ENCODE measurements at places on chromosomes 6 and 20.

GRCh38 chr6:41895300-41896233, at the start of gene USP49:
TSS of gene USP49 (minus strand) at chr6:41895375. CDS start at chr6:41806983, 88,392 bp downstream.
- peak; percentile 88 for DNase-seq

GRCh38 chr6:15595461-15596173, 67.2 kb downstream of the DTNBP1 start:
- DNase-seq: no peak

GRCh38 chr6:131101911-131102680, 33.2 kb upstream of the AKAP7 start:
- DNase-seq: no peak

DNA sequence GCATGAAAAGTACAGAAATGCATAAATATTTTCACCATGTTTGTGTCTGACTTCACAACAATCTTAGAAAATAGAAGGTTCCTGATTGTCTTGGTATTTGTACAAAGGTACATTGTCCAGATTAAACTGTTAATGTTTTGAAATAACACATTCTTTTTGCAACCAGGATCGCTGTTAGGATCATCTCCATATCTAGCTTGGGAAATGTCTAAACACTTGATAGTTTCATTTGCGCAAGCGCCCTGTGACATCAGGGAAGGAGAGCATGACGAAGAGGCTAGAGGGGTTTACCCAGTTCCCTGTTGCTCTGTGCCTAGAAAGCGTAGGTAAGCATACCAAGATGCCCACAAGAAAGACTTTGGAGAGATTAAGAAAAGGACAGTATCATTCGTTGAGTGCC, 19.4 kb downstream of the ALDH8A1 start:
- DNase-seq: no peak

GRCh38 chr6:121677571-121677970, 242.1 kb downstream of the GJA1 start:
- DNase-seq: no peak

DNA sequence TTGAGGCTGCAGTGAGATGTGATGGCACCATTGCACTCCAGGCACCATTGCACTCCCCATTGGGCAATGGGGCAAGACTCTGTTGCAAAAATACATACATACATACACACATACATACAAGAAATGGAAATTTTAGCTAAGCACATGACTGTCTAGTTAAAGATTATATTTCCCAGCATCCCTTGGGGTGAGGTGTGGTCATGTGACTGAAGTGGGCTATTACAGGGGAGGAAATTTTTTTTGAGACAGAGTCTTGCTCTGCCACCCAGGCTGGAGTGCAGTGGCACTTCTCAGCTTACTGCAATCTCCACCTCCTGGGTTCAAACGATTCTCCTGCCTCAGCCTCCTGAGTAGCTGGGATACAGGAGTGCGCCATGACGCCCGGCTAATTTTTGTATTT, 32.0 kb upstream of the HMGA1 start:
- DNase-seq: no peak

DNA sequence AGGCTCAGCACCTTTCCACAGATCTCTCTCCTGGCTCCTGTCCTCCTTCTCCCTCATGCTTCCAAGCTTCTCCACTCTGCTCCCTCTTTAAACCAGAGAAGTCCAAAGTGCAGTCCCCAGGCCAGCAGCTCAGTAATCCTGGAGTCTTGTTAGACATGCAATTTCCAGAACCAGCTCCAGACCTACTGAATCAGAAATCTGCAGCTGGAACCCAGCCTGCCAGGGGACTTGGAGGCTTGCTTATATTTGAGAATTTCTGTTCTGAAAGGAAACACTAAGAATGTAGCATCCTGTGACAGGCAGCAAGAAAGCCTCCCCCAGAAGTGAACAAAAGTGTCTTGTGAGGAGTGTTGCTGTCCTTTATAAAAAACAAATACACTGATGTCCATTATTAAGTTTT, 438.1 kb downstream of the BCKDHB start:
- no peak for DNase-seq

GRCh38 chr6:53290537-53291510, 57.9 kb downstream of the ELOVL5 start:
- no peak for DNase-seq

GRCh38 chr6:39884696-39885095, 49.6 kb downstream of the MOCS1 start:
- no peak for DNase-seq

GRCh38 chr6:26161322-26161721, 74.1 kb downstream of the HFE start:
- DNase-seq: no peak

DNA sequence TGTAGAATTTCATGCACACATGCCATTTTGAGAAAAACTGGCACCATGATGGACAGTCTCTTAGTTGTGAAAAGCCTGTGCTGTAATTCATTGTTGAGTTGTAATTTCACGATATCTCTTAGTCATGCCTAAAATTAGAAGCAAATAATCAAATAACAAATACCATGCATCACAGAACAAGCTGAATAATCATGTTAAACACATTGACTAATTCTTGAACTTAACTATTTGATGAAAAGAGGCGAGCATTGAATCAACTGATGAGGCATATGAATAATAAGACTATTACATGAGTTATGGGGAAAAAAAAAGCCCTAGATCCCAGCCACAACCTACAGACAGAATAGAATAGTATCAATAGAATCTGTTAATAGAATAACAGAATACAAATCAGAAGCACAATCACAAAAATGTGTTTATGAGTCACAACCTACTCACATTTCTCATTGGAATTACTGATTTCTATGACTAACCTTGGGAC, 14.2 kb upstream of the RNF217 start:
- DNase-seq: no peak

- DNase-seq: no peak
Measured at GRCh38 chr6:129546702-129547101, 163.3 kb downstream of the ARHGAP18 start.

- no peak for DNase-seq
Measured at GRCh38 chr6:139582956-139583355, 208.5 kb upstream of the CITED2 start.

- no peak for DNase-seq
Measured at GRCh38 chr6:114534813-114535212, 192.0 kb upstream of the HS3ST5 start.

- no peak for DNase-seq
Measured at GRCh38 chr20:37917461-37917860, 14.5 kb downstream of the VSTM2L start.

Measured in SK-N-DZ (cell line).